H9 (cell line): ENCODE measurements at places on chromosomes 4 and X. TPM values are rescaled to one million over a fixed set of nuclear protein-coding genes. Genes with fewer than 3 reads are reported as not detected.

The AKAP4 gene
- total RNA-seq, result not detected in 2 replicates

The CHRDL1 gene
- total RNA-seq, result 11.6 and 11.8 TPM in 2 replicates

The HTN3 gene
- total RNA-seq, result not detected in 2 replicates

The MAGEA3 gene
- total RNA-seq, result not detected in 2 replicates

The PPP1R2C gene
- total RNA-seq, result not detected in 2 replicates

The ARX gene
- 0.24 and 0.42 TPM in 2 replicates for total RNA-seq

The TRIML1 gene
- total RNA-seq, result not detected in 2 replicates

DNA sequence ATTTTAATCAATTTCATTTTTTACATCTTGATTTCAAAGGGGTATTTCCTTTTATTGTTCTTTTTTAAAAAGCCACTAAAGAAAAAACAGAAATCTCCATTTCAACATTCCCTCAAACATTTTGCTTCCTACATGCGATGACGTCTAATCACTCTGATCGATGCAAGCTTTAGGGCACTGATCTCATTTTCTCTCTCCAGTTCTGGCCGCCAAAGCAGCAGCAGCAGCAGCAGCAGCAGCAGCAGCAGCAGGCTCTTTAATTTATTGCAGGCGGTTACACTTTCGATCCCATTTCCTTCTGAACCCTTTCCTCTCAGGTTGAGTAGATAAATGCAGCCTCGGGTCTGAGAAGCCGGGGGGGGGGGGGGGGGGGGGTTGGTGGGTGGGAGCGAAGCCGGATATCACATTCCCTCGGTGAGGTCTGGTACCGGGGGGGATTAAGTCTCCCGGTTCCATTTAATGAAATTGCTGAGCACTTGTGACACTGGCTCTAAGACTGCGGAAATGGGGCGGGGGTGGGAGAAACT, 3.4 kb upstream of the PCDH7 start:
- H3K36me3 ChIP-seq, result no peaks in the 10 kb centered on the region; the same call in 2 of the 3 replicates
- peaks cover 4% of the 10 kb centered on the region; the same call in 1 of the 2 replicates for H3K27me3 ChIP-seq
- peak overlapping the region; percentile 90 for H3K4me3 ChIP-seq

- no peak overlapping the region for H3K4me3 ChIP-seq
- H3K27ac ChIP-seq, result no peak overlapping the region
- H3K36me3 ChIP-seq, result no peaks in the 10 kb centered on the region
- peaks cover 3% of the 10 kb centered on the region; the same call in 1 of the 2 replicates for H3K4me1 ChIP-seq
- DNase-seq, result no peak
Observed at GRCh38 chr4:85769009-85769408, 294.1 kb downstream of the ARHGAP24 start.

DNA sequence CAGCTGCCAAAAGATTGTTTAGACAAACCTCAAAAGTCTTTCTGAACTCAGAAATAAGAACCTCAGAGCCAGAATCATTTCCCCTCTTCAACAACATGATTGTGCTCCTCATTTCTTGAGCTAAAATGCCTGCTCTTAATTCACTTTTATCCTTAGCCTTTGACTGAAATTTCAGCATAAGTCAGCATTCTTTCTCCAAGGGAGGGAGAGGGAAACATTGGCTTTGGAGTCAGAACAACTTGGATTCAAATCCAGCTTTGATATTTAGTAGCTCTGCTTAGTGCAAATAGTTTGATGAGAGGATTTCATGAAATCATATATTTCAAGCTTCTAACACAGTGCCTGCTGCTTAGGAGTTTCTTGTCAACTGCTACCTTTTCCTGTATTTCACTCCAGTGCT, 484.6 kb upstream of the INTU start:
- H3K27ac ChIP-seq, result no peak overlapping the region
- no peak overlapping the region for H3K4me3 ChIP-seq
- no peaks in the 10 kb centered on the region for H3K4me1 ChIP-seq
- H3K36me3 ChIP-seq, result no peaks in the 10 kb centered on the region
- DNase-seq, result no peak
- no peaks in the 10 kb centered on the region for H3K27me3 ChIP-seq

DNA sequence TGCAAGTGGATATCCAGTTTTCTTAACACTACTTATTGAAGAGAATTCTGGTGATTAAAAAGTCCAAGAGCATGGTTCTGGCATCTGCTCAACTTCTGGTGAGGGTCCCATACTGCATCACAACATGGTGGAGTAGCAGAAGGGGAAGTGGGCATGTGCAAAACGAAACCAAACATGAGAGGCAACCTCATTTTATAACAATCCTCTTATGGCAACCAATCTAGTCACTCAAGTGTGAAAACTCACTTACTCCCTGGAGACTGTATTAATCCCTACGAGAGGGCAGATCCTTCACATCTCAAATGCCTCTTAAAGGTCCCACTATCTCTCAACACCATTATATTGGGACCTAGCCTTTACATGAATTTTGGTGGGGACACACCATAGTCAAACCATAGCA, 55.4 kb upstream of the TRO start:
- H3K27me3 ChIP-seq, result no peaks in the 10 kb centered on the region
- H3K36me3 ChIP-seq, result peaks cover 2% of the 10 kb centered on the region; the same call in 1 of the 3 replicates
- no peak for DNase-seq
- H3K4me1 ChIP-seq, result no peaks in the 10 kb centered on the region

- H3K36me3 ChIP-seq, result peaks cover 9% of the 10 kb centered on the region
- H3K27ac ChIP-seq, result peak overlapping the region; percentile 78
- no peak for DNase-seq
- H3K27me3 ChIP-seq, result no peaks in the 10 kb centered on the region
- H3K4me1 ChIP-seq, result peaks cover 24% of the 10 kb centered on the region
Observed at GRCh38 chr4:183181081-183181480, 82.0 kb downstream of the WWC2 start.

DNA sequence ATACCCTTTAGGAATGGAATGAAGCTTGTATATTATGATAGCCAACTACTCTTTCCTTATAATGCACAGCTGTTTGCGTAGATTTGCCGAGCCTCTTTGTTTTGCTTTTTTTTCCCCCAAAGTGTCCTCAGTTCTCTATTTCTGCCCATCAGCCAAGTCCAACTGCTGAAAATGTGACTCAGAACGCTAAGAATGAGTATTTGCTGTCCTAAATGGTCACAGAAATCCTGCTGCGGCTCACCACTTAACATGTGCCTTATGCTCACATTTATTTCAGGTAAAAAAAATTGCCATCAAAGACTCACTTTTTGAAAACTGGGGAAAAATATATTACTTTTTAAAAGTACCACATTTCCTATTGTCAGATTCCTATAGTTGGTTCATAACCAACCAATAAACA, 36.9 kb downstream of the GABRA4 start:
- H3K27me3 ChIP-seq, result no peaks in the 10 kb centered on the region
- no peak overlapping the region for H3K27ac ChIP-seq
- H3K36me3 ChIP-seq, result no peaks in the 10 kb centered on the region
- no peak overlapping the region for H3K4me3 ChIP-seq
- DNase-seq, result no peak

DNA sequence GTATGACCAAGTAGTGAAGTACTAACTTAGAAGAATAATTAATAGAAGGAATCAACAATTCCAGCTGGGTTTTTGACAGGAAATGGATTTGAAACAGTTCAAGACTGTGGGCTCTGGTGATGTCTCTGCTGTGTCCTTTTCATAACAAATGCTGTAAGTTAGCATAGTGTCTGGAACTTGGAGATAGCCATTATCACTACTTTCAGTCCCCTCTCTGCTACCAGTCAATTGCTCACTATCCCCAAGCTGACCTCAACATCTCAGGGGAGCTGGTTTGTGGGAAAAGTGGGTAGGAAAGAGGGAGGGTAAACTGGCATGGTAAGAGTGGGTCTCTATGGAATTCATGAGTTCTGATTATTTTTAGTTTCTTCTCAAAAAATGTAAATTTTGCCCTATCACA, 231.4 kb upstream of the MID1 start:
- no peak for DNase-seq
- no peak overlapping the region for H3K27ac ChIP-seq
- H3K27me3 ChIP-seq, result no peaks in the 10 kb centered on the region
- peaks cover 7% of the 10 kb centered on the region; the same call in 1 of the 2 replicates for H3K36me3 ChIP-seq
- H3K4me1 ChIP-seq, result no peaks in the 10 kb centered on the region

GRCh38 chr4:161714022-161714751, 449.6 kb downstream of the FSTL5 start:
- no peaks in the 10 kb centered on the region for H3K4me1 ChIP-seq
- H3K27me3 ChIP-seq, result no peaks in the 10 kb centered on the region
- no peak for DNase-seq
- no peak overlapping the region for H3K4me3 ChIP-seq
- H3K27ac ChIP-seq, result no peak overlapping the region

DNA sequence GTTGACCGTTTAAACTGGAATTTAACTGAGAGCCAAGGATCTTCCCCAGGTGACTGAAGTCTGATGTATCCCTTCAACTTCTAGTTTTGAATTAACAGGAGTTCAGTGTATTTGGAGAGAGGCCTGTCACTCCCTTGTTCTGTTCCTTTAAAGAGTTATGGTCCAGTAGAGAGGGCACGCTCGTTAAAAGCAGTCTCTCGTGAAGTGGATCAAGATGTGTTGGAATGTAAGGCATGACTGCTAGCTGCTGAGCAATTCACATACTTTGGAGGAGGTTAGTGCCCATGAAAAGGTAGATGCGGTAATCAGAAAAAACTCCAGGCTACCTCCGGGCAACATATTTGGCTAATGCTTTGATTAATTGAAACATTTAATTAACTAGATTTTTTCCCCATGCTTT, 65.7 kb downstream of the SHROOM2 start:
- H3K36me3 ChIP-seq, result peaks cover 10% of the 10 kb centered on the region
- H3K4me3 ChIP-seq, result no peak overlapping the region
- no peaks in the 10 kb centered on the region for H3K27me3 ChIP-seq
- H3K27ac ChIP-seq, result no peak overlapping the region
- H3K4me1 ChIP-seq, result peaks cover 16% of the 10 kb centered on the region
- no peak for DNase-seq

- H3K27me3 ChIP-seq, result no peaks in the 10 kb centered on the region
- no peaks in the 10 kb centered on the region for H3K36me3 ChIP-seq
- H3K4me1 ChIP-seq, result no peaks in the 10 kb centered on the region; the same call in 1 of the 2 replicates
Observed at GRCh38 chr4:12961713-12962112, 522.4 kb downstream of the RAB28 start.
